ENCODE measurements at places on chromosomes 3 and 15. TPM values are rescaled to one million over a fixed set of nuclear protein-coding genes. Genes with fewer than 3 reads are reported as not detected.

GOLGA6A gene
- not detected for total RNA-seq

ITIH3 gene
- 0.46 TPM for total RNA-seq

GOLGA8O gene
- 0.39 TPM for total RNA-seq

PROK2 gene
- total RNA-seq: not detected

GPR87 gene
- total RNA-seq: not detected

OR4F6 gene
- total RNA-seq: not detected

ALDH1A2 gene
- total RNA-seq: 5.4 TPM

SCG5 gene
- 4.9 TPM for total RNA-seq

MYH15 gene
- total RNA-seq: 0.34 TPM

ESYT3 gene
- 0.12 TPM for total RNA-seq

GOLGA6B gene
- not detected for total RNA-seq

NME9 gene
- 0.39 TPM for total RNA-seq

SGO1 gene
- total RNA-seq: 2.8 TPM

BOC gene
- total RNA-seq: 4.2 TPM

DPPA2 gene
- not detected for total RNA-seq

LINGO1 gene
- 1.2 TPM for total RNA-seq

ECE2 gene
- total RNA-seq: 0.20 TPM

TNFAIP8L3 gene
- total RNA-seq: 9.7 TPM

TICRR gene
- total RNA-seq: 1.3 TPM

SLC22A13 gene
- 0.27 TPM for total RNA-seq

EHHADH gene
- total RNA-seq: 43.8 TPM

PLA2G4D gene
- 0.18 TPM for total RNA-seq

DTX3L gene
- total RNA-seq: 60.5 TPM

PLA2G4B gene
- 3.4 TPM for total RNA-seq

TAGLN3 gene
- 1.0 TPM for total RNA-seq

GOLGA6L24 gene
- total RNA-seq: not detected

CLDN16 gene
- 0.09 TPM for total RNA-seq

FSD2 gene
- total RNA-seq: not detected

NMB gene
- 1.8 TPM for total RNA-seq

IFT122 gene
- 21.6 TPM for total RNA-seq

CCR8 gene
- not detected for total RNA-seq

SOX14 gene
- total RNA-seq: not detected

SERINC4 gene
- not detected for total RNA-seq

MORC1 gene
- total RNA-seq: not detected

TM4SF1 gene
- total RNA-seq: 27.0 TPM

THBS1 gene
- total RNA-seq: 181 TPM

TMEM158 gene
- 10.0 TPM for total RNA-seq
